ENCODE measurements at places on chromosomes 16 and 17.

DNA sequence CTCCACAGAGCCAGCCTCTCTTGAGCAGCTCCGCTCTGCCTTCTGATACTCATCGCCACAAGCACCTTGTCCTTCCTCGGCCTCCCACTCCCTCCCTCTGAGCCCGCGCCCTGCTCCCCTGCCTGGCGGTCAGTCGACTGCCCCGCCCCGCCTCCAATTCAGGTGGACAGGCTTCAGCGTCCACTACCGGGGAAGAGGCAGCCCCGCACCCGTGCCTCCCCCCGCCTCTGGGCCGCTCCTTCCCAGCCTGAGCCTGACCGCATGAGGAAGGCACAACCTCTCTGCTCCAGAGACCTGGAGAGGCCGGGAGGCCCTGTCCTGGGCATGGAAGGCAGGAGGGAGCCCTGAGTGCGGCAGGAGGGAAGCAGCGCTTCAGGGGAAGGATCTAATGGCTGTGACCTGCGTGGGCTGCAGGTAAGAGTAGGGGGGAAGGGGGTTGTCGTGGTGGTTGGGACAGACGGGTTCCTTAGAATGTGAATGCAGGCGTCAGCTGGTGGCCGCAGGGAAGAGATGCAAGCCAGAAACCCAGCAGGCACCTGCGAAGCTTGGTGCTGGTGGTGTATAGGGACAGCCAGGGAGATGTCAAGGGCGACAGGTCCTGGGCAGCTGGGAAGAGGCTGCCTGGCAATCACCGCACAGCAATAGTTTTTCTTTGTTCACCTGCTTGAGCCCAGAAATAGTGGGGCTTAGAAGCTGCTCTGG is 3.0 kb upstream of the SLC6A4 start:
- no peak for DNase-seq

DNA sequence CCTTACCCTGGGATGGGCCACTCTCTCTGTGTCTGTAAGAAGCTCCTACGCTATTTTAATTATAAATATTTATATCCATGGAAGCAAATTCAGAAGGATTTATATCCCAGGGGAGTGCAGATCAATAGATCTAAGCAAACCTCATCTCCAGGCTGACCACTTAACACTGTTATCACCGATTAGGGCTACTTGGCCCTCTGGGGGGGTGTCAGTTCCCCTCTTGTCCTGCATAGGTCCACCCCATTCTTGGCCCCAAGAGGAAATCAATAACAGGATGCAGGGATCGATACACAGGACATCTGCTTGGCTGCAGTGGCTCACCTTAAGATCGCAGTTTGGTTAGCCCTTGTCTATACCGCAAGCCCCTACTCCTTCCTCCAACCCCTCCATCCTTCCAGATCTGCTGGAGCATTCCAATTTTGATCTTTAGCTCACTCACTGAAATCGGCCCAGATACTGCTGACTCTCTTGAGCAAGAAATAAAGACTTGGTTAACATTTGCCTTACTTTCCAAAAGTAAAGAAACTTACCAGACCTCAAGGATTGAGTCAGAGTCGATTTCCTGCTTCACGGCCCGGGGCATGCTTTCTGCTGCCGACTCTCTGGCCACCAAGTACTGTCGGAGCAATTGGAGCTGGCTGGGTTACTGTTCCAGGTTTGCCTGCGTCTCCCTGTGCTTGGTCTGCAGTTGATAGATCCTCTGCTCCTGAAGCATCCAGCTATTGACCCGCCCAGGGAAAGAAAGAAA is 112.3 kb upstream of the PMFBP1 start:
- DNase-seq, result no peak

DNA sequence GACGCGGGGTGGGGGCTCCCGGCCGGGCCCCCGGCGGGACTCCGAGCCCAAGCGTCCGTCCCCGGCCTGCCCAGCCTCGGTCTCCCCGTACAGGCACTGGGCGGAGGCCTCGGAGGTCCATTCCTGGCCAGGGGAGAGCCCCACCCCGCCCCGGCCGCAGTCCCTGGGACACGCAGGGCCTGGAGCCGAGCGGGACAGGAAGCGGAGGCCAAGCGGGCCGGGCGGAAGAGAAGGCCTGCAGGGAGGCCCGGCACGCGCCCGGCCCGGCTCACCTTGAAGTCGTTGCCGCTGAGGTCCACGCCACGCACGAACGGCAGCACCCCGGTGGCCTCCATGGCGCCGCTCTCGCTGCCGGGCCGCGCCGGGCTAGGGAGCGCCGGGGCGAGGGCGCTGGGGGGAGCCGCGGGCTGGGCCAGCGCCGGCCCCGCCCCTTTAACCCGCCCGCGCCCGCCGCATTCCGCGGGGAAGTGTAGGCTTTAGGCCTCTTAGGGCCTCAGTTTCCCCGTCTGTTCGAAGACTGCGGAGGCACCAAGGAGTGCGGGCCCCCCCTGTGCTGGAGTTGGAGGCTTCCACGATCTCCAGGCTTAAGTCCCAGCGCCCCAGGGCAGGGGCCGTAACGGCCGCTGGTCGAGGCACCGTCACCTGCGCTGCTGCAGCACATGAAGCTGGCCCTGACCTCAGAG is at the start of gene FLII:
FLII (minus strand) TSS at position 383 of the 683 bp plus-strand sequence; CDS start at position 335, 48 bp downstream.
- DNase-seq, result peak; percentile 49

DNA sequence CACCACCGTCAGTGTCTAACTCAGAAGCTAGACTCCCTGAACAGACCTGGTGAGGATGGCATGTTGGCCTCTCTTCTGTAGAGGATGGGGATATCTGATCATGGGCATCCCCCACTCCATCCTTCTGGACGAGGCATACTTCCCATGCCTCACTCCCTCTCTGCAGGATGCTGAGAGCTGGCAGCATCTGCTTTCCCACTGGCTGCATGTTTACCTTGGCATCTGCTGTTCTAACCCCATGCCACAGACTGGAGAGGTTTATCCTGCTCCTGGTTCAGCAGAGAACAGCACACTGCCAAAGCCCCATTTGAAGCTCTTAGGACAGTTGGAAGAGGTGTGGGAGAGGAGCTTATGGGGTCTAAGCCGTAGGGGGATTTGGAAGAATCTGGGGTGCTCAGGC is 46.0 kb downstream of the YPEL2 start:
- DNase-seq, result no peak

- no peak for DNase-seq
These were observed 407.1 kb downstream of the WWOX start for GRCh38 chr16:78506367-78507193.

- no peak for DNase-seq
These were observed 175.7 kb downstream of the KCNJ2 start for GRCh38 chr17:70345061-70345460.

- no peak for DNase-seq
These were observed 248.2 kb downstream of the TOX3 start for GRCh38 chr16:52298769-52299168.

Data from effector memory CD8-positive, alpha-beta T cell (primary cell).